ENCODE measurements at places on chromosomes 16 and 17. TPM values are rescaled to one million over a fixed set of nuclear protein-coding genes. Genes with fewer than 3 reads are reported as not detected.

The MT1G gene
- total RNA-seq = not detected

The CACNG3 gene
- total RNA-seq = not detected

The PIK3R6 gene
- not detected for total RNA-seq

The HSD3B7 gene
- total RNA-seq = 11.6 TPM

The ABCC12 gene
- total RNA-seq = not detected

Data from smooth muscle cell of the umbilical artery (primary cell).